ENCODE measurements at places on chromosomes 1 and 21.

DNA sequence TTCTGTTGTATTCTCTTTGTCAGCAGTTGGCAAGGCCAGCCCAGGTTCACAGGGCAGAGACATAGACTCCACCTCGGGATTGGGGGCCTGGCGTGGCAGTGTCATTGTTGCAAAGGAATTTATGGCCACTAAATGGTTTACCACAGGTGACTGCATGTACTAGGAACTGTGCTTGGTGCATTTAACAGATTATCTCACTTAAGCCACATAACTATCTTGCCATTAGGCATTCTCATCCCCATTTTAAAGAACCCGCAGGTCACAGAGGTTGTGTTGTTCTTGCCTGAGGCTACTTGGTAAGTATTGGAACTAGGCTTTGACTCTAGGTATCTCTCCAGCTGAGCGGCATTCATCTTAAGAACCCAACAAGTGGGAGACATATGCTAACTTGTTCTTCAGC lies 9.7 kb downstream of the TLCD4 start:
- no peak for DNase-seq

DNA sequence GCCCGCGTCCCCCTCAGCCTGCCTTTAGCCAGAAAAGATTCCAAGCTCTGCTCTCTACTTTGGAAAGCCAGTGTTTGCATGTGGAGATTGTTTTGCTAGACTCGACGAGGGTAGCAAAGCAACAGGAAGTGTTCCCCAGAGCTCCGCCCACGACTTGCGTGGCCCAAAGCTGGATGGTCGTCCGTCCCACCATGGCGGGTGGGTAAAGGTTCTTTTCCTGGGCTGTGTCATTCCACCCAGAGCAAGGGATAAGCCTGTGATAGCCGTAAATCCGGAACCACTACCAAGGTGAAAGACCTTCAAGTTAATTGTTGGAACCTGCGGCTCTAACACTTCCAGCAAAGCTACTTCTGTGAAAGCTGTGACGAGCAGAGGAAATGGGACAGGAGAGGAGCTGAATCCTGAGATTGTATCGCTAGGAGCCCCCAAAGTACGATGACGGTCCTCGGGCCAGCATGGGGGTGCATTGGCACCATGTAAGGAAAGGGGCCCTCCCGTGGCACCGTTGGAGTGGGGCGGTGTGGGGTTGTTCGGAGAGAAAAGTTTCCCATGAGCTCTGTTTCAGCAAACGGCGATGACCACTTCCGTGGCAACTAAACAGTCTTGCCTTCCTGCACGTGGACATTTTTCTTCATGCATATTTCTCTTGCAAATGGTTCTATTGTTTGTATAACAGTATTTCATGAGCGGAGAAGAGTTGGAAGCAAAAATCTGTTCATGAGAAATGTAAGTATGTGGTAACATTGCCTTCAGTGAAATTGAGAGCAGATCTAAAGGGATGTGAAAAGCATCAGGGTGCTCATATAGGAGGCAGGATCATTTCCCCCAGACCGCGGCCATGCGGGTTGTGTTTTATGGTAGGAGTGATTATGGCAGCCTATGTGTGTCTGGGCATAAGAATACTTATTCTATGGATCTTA lies 8.4 kb downstream of the MX2 start:
- peak; percentile 1 for DNase-seq

GRCh38 chr1:220342853-220343252 lies 70.6 kb upstream of the RAB3GAP2 start:
- no peak for DNase-seq

DNA sequence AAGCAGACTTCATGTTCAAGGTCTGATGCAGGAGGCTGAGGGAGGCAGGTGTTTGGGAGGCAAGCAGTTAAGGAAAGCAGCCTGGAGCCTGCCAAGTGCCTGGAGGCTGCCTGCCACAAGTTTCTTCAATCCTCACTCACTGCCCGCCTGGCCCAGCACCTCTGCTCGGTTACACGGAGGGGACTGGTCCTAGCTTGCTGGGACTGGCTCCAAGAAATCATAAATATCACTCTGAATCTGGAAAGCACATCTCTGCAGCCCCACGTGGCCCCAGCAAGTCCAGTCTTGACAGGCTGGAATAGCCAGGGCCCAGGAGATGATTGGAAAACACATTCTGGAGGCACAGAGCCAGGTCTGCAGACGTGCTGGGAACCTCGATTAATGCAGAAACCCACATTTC lies 83.9 kb downstream of the BCAR3 start:
- no peak for DNase-seq

DNA sequence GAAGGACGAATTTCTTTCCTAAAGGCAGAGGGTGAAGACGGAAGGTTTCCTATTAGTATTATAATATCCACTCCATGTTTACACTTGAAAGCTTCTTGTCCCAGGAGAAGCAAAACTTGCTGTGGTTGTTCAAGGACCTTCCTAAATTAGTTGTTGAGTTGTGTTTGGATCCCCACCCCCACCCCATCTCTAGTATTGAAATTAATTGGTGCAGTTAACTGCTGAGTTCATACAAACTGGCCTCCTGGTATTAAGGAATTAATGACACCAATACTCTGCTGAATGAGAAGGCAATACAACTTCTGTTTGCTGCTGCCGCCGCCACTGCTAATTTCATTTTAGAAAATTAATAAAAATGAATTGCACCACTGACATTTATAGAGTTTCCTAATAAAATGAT lies 308.8 kb downstream of the CAMTA1 start:
- DNase-seq = no peak

DNA sequence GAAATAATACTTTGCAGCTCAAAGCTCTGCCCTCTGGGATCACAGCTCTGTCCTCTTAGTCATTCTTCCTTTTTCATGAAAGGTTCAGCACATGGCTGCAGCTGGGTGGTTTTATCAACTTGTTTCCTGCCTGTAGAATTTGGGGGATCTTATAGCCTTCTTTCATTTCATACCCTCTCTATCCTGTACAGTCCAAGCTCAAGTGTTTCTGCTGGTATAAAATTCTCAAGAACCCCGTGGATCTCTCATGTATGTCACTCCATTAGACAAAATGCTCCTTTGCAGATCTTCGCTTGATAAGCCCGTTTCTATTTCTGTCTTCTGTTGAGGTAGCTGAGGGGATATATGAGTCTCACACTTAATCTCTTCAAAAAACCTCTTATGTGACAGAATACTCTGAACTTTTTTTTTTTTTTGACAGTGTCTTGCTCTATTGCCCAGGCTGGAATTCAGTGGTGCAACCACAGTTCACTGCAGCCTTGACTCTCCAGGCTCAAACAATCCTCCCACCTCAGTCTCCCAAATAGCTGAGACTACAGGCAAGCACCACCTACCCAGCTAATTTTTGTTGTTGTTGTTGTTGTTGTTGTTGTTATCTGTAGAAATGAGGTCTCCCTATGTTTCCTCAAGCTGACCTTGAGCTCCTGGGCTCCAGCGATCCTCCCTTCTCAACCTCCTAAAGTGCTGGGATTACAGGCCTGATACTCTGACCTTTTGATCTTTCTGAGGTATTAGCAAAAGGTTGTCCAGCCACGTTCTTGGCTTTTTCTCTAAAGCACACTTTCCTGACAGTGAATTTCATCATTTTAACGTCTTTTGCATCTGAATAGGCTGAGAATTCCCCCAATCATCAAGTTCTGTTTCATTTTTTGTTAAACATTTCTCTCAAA lies 24.6 kb upstream of the COL9A2 start:
- DNase-seq = no peak

DNA sequence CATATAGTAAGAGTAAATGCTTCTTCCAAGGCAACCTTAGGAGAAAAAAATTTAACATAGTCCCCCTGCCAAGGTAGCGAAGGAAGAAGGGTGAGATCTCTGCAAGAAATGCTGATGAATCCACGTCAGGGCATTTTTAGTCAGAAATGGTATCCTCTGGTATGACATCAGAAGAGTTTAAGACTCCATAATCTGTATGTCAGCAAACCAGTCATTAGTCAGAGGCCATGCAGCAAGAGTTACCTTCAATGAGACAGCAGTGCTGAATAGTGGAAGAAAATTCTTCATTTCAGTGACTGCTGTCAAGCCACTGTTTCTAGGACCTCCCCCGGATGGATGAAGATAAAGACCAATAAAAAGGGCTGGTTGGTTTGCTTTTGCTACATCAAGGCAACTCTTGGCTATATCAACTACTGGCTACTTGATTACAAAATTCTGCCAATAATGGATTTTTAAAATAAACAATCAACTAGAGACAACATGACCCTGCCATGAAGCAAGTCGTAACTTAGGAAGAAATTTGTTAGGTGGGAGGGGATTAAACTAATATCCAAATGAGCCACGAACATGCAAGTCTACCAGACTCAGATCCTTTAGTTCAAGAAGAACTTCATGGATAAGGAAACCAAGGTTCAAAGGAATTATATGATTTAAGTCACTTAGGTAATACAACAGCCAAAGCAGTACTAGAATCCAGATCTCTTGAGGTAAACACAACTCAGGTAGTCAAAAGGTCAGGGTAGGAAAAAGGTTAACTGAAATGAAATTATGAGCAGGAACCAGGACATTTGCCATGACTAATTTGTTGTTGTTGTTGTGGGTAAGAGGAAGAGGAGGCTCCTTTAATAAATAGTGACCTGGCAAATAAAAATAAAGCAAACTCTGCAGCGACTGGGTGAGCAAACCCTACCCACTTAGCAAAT lies 25.6 kb upstream of the GUCA2A start:
- DNase-seq = no peak

DNA sequence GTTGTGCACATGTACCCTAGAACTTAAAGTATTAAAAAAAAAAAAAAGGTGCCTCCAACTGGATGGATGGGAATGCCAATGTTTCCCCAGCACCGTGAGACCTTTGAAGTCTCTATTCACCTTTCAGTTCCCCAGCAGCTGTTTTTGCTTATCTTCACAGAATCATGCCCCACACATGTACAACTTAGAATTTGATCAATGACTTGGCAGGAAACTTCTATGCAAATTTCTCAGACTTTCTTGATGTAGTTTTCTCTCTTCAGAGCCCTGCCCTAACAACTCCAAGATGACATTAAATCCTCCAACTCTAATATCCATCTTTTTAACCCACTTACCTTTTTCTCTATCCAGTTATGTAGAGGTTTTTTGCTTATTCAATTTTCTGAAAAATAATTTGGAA lies 144.3 kb downstream of the PLPPR5 start:
- no peak for DNase-seq

DNA sequence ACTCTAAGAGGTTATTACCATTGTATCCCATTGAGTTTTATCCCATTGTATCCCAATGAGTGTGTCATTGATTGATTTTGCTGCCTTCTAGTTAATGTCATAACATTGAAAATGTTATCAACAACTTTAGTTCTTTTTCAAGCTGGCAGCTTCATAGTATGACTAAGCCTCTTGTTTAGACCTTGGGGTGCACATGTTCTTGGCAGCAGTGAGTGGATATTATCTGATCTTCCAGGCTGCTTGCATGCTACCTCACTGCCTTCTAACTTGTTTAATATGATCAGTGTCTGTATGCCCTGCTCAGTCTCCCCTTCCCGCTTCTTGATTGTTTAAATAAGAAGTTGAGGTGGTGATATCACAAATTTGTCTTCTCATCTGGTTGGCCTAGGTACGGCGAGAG lies 24.6 kb downstream of the NTPCR start:
- no peak for DNase-seq

DNA sequence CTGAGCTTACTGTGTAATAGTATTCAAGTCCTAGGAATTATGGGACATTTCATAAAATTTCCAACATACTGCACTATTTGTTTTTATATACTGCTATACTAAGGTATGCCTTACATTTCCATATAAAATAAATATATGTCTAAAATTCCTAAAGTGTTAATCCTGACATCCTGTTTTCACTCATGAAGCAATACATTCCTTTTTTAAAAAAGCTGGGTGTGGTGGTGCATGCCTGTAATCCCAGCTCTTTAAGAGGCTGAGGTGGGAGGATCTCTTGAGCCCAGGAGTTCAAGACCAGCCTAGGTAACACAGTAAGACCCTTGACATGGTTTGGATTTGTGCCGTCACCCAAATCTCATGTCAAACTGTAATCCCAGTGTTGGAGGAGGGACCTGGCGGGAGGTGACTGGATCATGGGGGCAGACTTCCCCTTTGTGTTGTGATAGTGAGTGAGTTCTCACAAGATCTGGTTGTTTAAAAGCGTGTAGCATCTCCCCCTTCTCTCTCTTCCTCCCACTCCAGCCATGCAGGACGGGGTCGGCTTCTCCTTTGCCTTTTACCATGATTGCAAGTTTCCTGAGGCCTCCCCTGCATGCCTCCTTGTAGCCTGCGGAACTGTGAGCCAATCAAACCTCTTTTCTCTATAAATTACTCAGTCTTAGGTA lies 5.8 kb downstream of the CDC42BPA start:
- DNase-seq = no peak

DNA sequence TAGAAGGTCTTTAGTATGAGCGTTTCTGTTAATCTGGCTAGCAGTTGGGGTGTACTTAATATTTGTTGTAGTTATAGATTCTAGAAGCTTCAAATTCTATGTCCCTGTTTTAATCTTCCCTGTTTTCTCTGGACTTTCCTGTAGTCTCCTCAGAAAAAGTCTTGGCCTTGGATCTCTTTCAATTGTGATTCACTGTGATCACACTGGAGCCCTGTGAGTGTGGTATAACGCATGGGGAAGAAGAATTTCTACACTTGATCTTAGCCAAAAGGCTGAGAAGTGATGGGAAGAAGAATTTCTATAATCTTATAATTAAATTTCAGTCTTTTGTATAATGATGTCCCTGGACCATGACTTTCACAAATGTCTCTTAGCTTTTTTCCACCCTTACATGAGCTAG lies 36.7 kb upstream of the COP1 start:
- no peak for DNase-seq

DNA sequence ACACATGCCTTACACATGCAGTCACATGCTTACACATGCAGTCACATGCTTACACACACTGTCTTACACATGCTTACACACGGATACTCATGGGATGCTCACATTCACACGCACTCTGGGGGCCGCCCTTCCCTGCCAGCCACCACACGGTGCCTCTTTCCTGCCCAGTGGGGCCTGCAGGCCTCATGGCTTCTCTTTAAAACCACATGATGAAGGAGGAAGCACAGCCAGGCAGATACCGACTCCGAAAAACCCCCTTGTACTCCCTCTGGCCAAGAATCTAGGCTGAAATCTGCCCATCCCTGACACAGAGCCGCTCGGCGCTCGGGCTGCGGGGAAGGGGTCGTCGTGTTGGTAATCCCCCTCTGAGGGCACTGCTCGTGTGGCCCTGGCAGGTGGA lies 113.0 kb downstream of the PRDM16 start:
- no peak for DNase-seq

- no peak for DNase-seq
Measured at GRCh38 chr1:179750630-179751029, 7.5 kb downstream of the FAM163A start.

- DNase-seq = no peak
Measured at GRCh38 chr1:47174656-47175020, 15.2 kb downstream of the PDZK1IP1 start.

Data from SW 1271 (cell line).